ENCODE measurements at places on chromosomes 3 and 15.
A peak's percentile ranks its signal among the peaks of the same experiment; 100 is the strongest.

GRCh38 chr3:106088304-106088703 lies 219.5 kb upstream of the CBLB start:
- no peak for DNase-seq

GRCh38 chr3:39106851-39107387 lies 508 bp downstream of the GORASP1 start:
- DNase-seq = peak; percentile 27

GRCh38 chr3:184239708-184240107 lies 9.1 kb downstream of the ALG3 start:
- DNase-seq = no peak

DNA sequence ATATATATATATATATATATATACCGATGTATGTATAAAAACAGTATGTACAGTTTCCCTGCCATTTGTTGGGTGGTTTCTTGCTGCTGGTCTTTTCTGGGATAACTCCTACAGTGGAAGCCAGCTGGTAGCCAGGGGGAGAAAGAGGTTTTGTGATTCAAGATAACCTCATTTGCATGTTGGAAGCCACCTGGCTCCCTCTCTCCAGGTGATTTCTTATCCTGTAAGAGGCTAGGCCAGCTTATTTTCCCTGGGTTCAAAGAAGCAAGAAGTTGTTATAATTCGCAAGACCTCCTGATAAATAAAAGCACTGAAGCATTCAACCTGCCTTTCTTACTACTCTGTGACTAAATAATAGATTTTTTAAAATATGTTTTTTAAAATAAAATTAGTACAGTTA lies 443.3 kb downstream of the VGLL3 start:
- DNase-seq = no peak

- no peak for DNase-seq
These were observed 344.9 kb upstream of the TPM1 start for GRCh38 chr15:62697636-62698035.

GRCh38 chr3:178385280-178385952 lies 150.8 kb upstream of the KCNMB2 start:
- peak; percentile 16 for DNase-seq

GRCh38 chr3:126512916-126513650 lies 4.5 kb downstream of the UROC1 start:
- no peak for DNase-seq

DNA sequence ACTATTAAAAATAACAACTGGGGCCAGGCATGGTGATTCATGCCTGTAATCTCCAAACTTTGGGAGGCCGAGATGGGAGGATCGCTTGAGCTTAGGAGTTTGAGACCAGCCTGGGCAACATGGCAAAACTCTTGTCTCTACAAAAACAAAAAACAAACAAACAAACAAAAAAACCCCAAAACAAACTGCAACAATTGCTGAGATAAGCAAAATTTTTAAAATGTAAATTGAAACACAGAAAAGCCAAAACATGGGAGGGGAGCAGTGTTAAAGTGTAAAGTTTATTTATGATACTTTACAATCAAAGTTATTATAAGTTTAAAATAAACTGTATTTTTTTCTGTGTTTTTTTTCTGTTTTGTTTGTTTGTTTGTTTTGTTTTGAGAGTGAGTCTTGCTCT lies 207.7 kb downstream of the PCCB start:
- no peak for DNase-seq

- DNase-seq = peak; percentile 93
These were observed at the start of gene CFAP91 for GRCh38 chr3:119702530-119703527. Gene CFAP91 (plus strand): TSS chr3:119703022. CDS start chr3:119703099, 77 bp downstream.

- DNase-seq = peak; percentile 46
These were observed 3.0 kb downstream of the ALCAM start for GRCh38 chr3:105369500-105370371.

- no peak for DNase-seq
These were observed 172.0 kb downstream of the ADAMTS17 start for GRCh38 chr15:100169615-100170290.

GRCh38 chr15:59154243-59154642 lies 49.3 kb downstream of the CCNB2 start:
- no peak for DNase-seq

GRCh38 chr3:13111173-13111872 lies 38.1 kb upstream of the IQSEC1 start:
- DNase-seq = no peak

GRCh38 chr3:59514865-59515482 lies 465.1 kb upstream of the CFAP20DC start:
- DNase-seq = no peak

GRCh38 chr3:156317462-156318074 lies 197.2 kb downstream of the KCNAB1 start:
- peak; percentile 11 for DNase-seq

DNA sequence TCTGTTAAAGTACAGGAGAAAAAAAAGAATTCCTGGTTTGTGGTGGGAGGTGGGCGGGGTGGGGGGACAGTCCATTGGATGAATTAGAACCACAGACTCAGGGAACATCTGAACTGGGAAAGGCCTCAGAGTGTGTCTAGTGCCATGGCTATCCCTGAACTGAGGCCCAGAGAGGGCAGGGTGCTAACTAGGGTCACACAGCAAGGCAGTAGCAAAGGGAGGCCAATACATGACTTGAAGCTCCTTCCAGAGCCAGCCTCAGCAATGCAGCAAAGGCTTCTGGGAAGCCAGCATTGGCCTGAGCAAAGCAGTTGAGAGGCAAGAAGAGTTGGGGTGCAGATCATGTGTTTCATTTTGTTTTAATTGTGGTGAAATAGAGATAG lies 85.4 kb downstream of the SMAD6 start:
- DNase-seq = no peak

- no peak for DNase-seq
These were observed 682.2 kb downstream of the SQOR start for GRCh38 chr15:46317029-46317428.

DNA sequence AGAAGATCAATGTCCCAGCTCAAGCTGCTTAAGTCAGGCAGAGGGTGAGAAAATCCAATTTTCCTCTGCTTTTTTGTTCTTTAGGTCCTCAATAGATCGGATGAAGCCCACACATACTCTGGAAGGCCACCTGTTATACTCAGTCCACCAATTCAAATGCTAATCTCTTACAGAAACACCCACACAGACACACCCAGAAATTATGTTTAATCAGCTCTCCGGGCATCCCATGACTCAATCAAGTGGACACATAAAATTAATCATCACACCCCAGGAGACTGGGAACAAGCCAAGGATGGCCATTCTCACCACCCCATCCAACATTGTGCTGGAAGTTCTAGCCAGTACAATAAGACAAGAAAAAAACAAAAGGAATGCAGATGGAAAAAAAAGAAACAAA lies 67.8 kb upstream of the SLC24A5 start:
- no peak for DNase-seq

GRCh38 chr3:186075489-186075888 lies 33.4 kb downstream of the ETV5 start:
- no peak for DNase-seq

GRCh38 chr15:69086427-69087204 lies 72.1 kb downstream of the NOX5 start:
- no peak for DNase-seq

GRCh38 chr3:183527428-183528379 lies 27.8 kb downstream of the KLHL6 start:
- DNase-seq = no peak

- no peak for DNase-seq
These were observed 45.1 kb downstream of the ZDHHC3 start for GRCh38 chr3:44930911-44931310.

DNA sequence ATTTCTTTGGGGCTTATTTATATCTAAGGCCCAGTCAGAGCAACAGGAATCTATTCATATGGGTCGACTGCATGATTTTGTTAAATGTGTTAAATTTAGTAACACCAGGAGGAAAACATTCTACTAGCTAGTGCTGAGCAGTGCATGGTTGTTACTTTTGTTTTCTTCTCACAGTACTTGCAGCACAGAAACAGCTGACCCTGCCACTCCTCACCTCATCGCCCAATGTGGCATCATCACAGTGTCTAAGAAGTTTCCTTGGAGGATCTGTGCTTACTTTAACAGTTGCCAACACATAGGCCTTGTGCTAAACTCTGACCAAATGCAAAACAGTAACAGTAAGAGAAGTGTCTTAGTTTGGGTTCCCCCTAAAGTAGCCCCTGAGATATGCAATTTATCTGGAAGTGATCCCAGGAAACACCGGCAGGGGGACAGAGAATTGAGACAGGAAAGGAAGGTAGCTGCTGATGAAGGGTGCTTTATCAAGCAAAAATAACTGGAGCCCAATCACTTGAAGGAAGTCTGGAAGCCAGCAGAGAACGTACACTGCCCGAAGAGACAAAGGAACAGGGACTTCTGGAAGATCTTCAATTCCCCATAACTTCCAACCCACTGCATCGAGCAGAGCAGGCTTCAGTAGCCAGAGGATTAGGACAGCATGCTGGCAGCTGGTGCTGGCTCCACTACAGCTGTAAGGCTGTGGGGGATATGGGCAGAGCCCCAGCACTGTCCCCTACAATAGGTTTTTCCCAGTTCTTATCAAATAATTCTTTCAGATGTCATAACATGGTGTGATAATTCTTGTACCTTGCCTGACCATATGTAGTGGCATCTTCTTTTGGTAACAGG lies 36.0 kb upstream of the ULK4 start:
- DNase-seq = peak; percentile 11

DNA sequence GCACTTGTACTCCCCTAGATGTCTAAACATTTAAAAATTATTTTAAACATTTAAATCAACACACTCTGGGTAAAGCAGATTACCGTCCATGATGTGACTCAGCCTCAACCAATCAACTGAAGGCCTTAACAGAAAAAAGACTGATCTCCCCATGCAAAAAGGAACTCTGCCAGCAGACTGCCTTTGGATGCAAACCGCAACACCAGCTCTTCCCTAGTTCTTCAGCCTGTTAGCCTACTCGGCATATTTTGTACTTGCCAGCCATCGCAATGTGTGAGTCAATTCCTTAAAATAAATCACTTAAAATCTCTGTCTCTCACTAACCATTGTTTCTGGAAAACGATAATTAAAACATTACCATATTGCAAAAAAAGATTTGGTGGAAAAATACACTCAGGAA lies 375.9 kb downstream of the RSL24D1 start:
- no peak for DNase-seq

DNA sequence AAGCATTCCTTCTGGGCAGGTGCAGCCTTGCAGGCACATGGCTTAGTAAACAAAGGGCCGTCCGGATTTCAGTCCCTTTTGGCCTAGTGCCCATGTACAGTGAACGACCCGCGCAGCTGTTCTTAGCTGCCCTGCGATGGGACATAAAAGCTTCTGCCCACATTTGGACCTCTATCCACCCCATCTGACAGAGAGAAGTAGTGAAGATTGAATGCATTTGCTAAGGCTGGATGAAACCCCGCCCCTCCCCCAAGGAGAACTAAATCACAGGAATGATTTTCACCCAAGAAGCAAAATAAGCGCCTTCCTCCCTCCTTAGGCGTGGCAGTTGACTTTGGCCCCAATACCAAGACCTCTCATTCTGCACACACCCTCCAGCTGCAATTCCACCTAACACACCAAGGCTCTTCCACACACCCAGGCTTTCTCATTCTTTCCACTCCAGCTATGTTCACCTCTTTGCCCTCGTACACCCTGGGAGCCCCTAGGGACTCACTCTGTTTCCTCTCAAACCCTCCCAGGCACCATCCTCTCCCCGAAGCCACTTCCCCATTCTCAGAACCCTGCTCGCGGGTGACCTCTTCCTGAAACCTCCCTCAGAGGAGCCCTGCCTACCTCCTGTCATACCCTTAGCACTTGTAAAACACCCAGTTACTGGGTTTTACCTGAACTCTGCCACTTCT lies 14.1 kb upstream of the HRH1 start:
- DNase-seq = peak; percentile 33

GRCh38 chr15:50146632-50147031 lies 27.6 kb upstream of the ATP8B4 start:
- peak; percentile 47 for DNase-seq

- no peak for DNase-seq
These were observed 39.8 kb downstream of the MUC20 start for GRCh38 chr3:195760345-195761122.

GRCh38 chr3:38964646-38965045 lies 87.1 kb downstream of the SCN11A start:
- DNase-seq = no peak

DNA sequence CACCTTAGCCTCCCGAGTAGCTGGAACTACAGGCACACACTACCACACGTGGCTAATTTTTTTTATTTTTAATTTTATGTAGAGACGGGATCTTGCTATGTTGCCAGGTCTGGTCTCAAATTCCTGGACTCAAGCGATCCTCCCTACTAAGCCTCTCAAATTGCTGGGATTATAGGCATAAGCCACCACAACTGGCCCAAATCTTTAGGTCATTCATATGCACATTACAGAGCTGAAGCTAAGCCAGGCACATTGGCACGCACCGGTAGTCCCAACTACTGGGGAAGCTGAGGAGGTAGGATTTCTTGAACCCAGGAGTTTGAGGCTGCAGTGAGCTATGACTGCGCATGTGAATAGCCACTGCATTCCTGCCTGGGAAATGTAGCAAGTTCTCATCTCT lies 265.9 kb downstream of the ZMAT3 start:
- no peak for DNase-seq

- no peak for DNase-seq
These were observed 14.3 kb downstream of the BNC1 start for GRCh38 chr15:83270176-83270575.

- DNase-seq = no peak
These were observed 509.5 kb downstream of the NTRK3 start for GRCh38 chr15:87747087-87747486.

DNA sequence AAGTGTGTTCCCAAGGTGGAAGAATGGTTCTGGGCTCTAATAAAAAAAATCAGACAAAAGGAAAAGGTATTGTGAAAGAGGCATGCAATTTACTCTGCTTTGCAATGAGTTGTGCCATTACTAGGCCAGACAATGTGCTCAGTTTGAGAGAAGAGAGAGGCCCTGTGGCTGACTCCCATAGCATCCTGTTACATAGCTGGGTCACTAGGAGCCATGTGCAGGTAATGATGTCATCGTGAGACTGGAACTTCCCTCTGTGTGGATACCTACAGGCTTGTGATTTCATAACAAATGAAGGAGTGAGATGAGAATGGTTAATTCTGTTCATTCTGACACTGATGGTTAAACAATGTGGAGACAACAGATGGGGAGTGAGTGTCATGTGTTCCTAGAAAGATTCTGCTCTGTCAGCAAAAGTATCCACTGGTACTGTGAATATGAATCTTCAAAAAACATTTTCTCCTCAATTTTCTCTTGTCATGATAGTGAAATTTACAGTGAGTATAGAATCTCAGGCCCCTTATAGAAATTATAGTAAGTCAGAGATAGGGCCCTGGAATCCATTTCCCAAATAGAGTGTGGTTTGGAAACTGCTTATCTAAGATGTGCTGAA lies 648.7 kb upstream of the DPPA4 start:
- no peak for DNase-seq
